ENCODE measurements at places on chromosomes 1 and 21.

DNA sequence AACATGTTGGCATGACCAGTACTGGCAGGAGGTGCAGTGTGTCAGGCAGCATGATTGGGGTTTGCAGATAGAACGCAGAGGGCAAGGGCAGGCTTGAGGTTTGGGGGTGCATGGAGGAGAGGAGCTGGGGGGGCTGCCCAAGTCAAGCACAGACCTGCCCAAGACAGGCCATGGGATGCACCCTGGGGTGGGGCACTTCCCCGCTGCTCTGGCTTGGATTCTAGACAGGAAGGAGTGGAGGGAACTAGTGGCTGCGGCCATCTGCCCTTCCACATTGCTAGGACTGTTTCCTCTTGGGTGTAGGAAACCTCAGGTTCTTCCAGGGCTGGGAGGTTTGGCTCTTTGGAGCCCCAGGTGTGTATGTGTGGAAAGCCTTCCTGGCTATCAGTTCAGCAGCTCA, 3.0 kb downstream of the PDXK start:
- H3K27me3 ChIP-seq, result peaks cover 7% of the 10 kb centered on the region
- peaks cover 38% of the 10 kb centered on the region for H3K4me1 ChIP-seq
- DNase-seq, result no peak
- peaks cover 28% of the 10 kb centered on the region for H3K36me3 ChIP-seq
- H3K27ac ChIP-seq, result no peak overlapping the region

DNA sequence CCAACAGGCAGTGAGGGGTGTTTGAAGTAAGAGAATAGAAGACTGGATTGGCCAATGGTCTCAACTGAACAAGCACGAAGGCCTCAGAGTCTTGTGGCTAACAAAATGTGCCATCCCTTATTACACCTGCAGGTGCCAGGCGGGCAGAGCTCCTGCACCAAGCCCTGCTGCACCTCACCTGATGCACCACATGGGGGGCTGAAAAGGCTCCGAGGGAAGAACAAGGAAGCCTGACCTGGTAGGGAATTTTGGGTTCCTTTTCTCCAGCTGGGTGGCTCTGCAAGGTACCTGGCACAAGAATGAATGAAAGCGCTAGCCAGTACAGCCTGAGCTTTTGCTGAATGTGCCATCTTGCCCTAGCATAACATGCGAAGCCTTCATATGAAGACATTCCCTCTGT, 9.7 kb downstream of the HSD3B1 start:
- no peaks in the 10 kb centered on the region for H3K36me3 ChIP-seq
- peaks cover 13% of the 10 kb centered on the region for H3K27me3 ChIP-seq
- H3K4me1 ChIP-seq, result no peaks in the 10 kb centered on the region
- no peak overlapping the region for H3K4me3 ChIP-seq
- no peak for DNase-seq
- no peak overlapping the region for H3K27ac ChIP-seq

GRCh38 chr1:226181996-226182714, 4.4 kb downstream of the ACBD3 start:
- H3K27ac ChIP-seq, result peak overlapping the region; percentile 49
- no peaks in the 10 kb centered on the region for H3K27me3 ChIP-seq
- H3K36me3 ChIP-seq, result peaks cover 30% of the 10 kb centered on the region
- H3K4me1 ChIP-seq, result peaks cover 46% of the 10 kb centered on the region
- no peak for DNase-seq

DNA sequence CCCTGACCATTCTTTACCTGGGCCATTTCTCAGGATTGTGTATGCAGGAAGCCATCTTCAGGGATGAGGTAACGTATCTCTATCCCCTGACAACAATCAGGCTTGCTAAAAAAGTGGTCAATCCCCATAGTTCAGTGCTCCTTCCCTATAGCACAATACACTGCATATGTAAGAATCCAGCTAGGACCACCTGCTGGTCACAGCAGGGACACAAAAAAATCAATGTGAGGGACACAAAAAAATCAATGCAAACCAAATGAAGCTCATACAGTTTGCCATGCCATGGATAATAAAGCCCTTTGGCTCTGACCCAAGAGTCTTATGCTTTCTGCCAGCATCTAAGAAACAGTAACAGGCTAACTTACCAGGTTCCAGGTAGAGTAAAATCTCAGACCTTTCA, 16.3 kb downstream of the ACBD6 start:
- H3K4me1 ChIP-seq, result peaks cover 16% of the 10 kb centered on the region
- H3K27ac ChIP-seq, result no peak overlapping the region
- H3K4me3 ChIP-seq, result no peak overlapping the region
- DNase-seq, result no peak
- peaks cover 9% of the 10 kb centered on the region for H3K36me3 ChIP-seq

- peaks cover 3% of the 10 kb centered on the region for H3K36me3 ChIP-seq
- H3K27ac ChIP-seq, result no peak overlapping the region
- peaks cover 27% of the 10 kb centered on the region for H3K27me3 ChIP-seq
- H3K4me3 ChIP-seq, result no peak overlapping the region
- H3K4me1 ChIP-seq, result no peaks in the 10 kb centered on the region
Observed at GRCh38 chr1:83990734-83991133, 8.2 kb downstream of the TTLL7 start.

- H3K4me3 ChIP-seq, result no peak overlapping the region
- peaks cover 4% of the 10 kb centered on the region for H3K27me3 ChIP-seq
- H3K4me1 ChIP-seq, result peaks cover 2% of the 10 kb centered on the region
- no peaks in the 10 kb centered on the region for H3K36me3 ChIP-seq
Observed at GRCh38 chr1:240732390-240732789, 120.4 kb upstream of the GREM2 start.

DNA sequence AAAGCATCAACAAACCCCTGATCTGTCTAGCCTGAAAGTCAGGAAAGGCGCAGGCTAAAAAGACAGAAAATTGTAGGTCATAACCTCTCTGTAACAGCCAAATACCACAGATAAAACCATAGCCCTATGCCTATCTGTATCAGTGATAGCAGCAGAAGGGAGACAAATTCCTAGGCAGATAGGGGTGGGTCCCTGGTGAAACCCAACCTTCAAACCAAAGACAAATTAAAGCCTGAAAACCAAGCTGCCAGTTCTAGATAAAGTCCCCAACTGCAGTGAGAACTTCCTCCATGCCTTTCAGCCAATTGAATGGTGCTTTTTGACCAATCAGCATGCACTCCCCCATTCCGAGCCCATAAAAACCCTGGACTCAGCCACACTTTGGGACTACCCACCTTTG, 115.3 kb downstream of the NTPCR start:
- H3K27ac ChIP-seq, result no peak overlapping the region
- no peak overlapping the region for H3K4me3 ChIP-seq
- H3K36me3 ChIP-seq, result peaks cover 35% of the 10 kb centered on the region
- DNase-seq, result no peak

DNA sequence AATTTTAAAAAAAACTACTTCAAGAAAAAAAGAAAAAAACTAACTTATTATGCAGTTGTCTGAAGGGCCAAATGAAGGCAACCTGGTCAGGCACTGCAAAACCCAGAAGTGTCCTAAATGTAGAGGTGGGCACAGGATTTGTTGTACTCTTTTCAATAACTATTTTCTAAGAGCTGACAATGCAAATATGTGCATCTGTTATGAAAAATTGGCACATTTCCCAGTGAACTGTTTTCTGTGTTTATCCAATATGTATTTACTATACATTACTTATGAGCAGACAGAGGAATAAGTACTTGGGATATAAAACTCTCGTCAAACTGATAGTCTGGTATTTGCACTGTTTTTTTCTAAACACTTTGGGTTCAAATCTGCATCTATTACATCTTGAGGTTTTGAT, 188.0 kb upstream of the C21orf91 start:
- H3K4me3 ChIP-seq, result no peak overlapping the region
- H3K27ac ChIP-seq, result no peak overlapping the region
- no peaks in the 10 kb centered on the region for H3K27me3 ChIP-seq
- no peaks in the 10 kb centered on the region for H3K4me1 ChIP-seq
- no peaks in the 10 kb centered on the region for H3K36me3 ChIP-seq

DNA sequence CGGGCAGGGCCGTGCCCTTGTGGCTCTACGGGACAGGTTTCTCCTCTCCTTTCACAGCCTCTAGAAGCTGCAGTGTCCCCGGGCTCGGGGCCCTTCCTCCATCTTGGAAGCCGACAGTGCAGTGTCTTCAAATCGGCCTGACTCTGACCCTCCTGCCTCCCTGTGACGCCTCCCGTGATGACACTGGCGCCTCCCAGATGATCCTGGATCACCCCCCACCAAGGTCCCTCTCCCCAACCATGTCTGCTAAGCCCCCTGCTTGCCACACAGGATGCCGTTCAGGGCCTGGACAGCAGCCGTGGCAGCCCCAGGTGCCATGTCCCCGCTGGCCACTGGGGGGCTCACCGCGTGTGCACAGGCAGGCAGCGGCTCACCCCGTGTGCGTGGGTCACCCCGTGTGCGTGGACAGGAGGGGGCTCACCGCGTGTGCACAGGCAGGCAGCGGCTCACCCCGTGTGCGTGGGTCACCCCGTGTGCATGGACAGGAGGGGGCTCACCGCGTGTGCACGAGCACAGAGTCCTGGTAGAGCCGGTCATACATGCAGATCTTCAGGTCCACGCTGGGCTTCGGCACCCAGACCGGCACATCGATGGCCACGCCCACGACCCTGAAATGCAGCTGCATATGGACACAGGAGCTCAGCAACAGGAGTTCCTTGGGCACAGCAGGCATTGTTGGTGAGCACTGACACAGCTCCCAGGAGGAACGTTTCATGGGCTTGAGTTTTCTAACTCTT, 24.9 kb upstream of the TMEM52 start:
- DNase-seq, result peak; percentile 55
- no peak overlapping the region for H3K4me3 ChIP-seq
- H3K27me3 ChIP-seq, result no peaks in the 10 kb centered on the region
- H3K36me3 ChIP-seq, result no peaks in the 10 kb centered on the region

- H3K27ac ChIP-seq, result no peak overlapping the region
- no peak overlapping the region for H3K4me3 ChIP-seq
- H3K4me1 ChIP-seq, result peaks cover 32% of the 10 kb centered on the region
Observed at GRCh38 chr1:8541961-8542521, 224.1 kb downstream of the SLC45A1 start.

DNA sequence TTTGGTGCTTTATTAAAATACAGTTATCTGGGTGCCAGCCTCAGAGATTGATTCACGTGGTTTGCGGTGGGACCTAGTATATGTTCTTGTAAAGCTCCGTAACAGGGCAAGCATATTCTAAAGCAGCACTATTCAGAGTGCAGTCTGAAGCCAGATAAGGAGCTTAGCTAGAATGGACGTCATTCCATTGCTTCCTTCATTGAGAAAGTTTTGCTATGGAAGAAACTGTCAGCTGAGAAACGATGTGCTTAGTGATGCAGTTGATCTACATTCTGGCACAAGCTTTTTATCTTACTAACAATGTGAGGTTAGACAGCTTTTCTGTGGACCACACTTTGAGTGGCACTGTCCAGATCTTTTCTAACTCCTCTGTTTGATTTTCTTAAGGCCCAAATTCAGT, 26.2 kb downstream of the SLC44A3 start:
- no peak overlapping the region for H3K4me3 ChIP-seq
- H3K27ac ChIP-seq, result no peak overlapping the region
- peaks cover 13% of the 10 kb centered on the region for H3K27me3 ChIP-seq
- DNase-seq, result no peak

DNA sequence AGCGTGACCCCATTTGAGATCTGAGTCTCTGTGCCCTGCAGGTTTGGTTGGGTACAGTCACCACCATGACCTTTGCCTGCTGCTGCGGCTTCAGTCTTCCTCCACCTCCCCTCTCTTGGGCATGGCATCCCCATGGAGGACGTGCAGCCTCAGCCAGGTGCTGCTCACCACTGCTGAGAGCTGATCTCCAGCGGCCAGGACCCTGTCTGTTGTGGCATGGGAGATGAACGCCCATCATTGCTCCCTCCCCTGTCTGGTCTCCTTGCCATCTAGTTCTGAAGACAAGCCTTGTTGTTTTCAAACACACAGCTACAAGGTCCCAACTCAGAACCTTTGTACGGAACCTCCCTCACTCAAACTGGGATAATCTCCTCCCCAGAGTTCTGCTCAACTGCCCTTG, 19.2 kb upstream of the PKP1 start:
- H3K27ac ChIP-seq, result no peak overlapping the region
- no peaks in the 10 kb centered on the region for H3K4me1 ChIP-seq
- H3K27me3 ChIP-seq, result peaks cover 10% of the 10 kb centered on the region
- H3K4me3 ChIP-seq, result no peak overlapping the region
- no peaks in the 10 kb centered on the region for H3K36me3 ChIP-seq
- DNase-seq, result no peak

- peaks cover 39% of the 10 kb centered on the region for H3K4me1 ChIP-seq
- DNase-seq, result peak; percentile 34
- H3K27ac ChIP-seq, result peak overlapping the region; percentile 84
- H3K36me3 ChIP-seq, result peaks cover 16% of the 10 kb centered on the region
- H3K4me3 ChIP-seq, result peak overlapping the region; percentile 68
- H3K27me3 ChIP-seq, result peaks cover 16% of the 10 kb centered on the region
Observed at GRCh38 chr1:221837896-221838295, 96.0 kb upstream of the DUSP10 start.

DNA sequence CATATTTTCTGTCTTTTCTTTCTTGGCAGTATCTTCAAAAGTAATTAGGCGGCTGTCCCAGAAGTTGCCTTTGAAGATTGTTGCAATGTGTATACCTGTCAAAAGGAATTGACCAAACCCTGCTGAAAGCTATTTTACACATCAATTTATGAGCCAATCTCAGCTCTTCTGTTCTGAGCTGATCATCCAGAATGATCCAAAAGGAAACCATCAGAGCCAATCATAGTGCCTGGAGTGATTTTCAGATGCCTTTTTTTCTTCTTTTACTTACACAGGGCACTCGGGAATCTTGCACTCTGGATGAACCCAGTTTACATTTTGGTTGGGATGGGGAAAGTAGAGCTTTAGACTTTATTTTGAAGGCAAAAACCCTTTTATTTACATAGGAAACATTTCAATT, 21.8 kb upstream of the APOBEC4 start:
- H3K36me3 ChIP-seq, result peaks cover 11% of the 10 kb centered on the region
- no peak overlapping the region for H3K4me3 ChIP-seq
- H3K4me1 ChIP-seq, result no peaks in the 10 kb centered on the region
- no peak for DNase-seq
- peaks cover 11% of the 10 kb centered on the region for H3K27me3 ChIP-seq
- no peak overlapping the region for H3K27ac ChIP-seq

- H3K27ac ChIP-seq, result no peak overlapping the region
- peaks cover 17% of the 10 kb centered on the region for H3K36me3 ChIP-seq
- no peaks in the 10 kb centered on the region for H3K27me3 ChIP-seq
- DNase-seq, result no peak
- no peaks in the 10 kb centered on the region for H3K4me1 ChIP-seq
- no peak overlapping the region for H3K4me3 ChIP-seq
Observed at GRCh38 chr1:217542136-217542777, 88.6 kb downstream of the GPATCH2 start.

- no peak overlapping the region for H3K27ac ChIP-seq
- no peaks in the 10 kb centered on the region for H3K27me3 ChIP-seq
- no peak for DNase-seq
- H3K4me1 ChIP-seq, result no peaks in the 10 kb centered on the region
Observed at GRCh38 chr1:76950306-76950705, 83.0 kb downstream of the ST6GALNAC5 start.

GRCh38 chr1:75615613-75616435, 4.9 kb upstream of the SLC44A5 start:
- no peaks in the 10 kb centered on the region for H3K36me3 ChIP-seq
- H3K4me1 ChIP-seq, result peaks cover 13% of the 10 kb centered on the region

All from activated naive CD8-positive, alpha-beta T cell treated with anti-CD3 and anti-CD28 coated beads for 36 hours (primary cell).